ENCODE measurements at places on chromosomes 16 and 17.

GRCh38 chr17:35953720-35954119 lies 10.2 kb upstream of the LYZL6 start:
- DNase-seq = no peak

- DNase-seq = no peak
Measured at GRCh38 chr16:55189224-55189623, 134.8 kb upstream of the IRX6 start.

DNA sequence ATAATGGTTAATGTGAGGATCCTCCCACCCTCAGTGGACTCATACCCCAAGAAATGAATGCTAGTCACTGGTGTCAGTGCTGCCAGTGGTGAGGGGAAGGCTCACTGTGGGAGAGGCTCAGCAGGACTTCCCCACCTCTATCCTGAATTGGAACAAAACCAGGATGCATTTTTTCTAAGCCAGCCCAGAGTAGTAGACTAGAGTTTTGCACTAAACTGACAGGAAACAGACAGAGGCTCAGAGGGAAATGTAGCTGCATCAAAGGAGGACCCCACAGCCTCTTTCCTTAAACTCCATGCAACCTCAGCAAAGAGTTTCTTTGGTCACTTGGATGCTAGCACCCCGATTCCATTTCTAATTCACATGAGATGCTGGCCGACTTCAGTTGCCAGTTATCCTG lies 10.7 kb upstream of the SKAP1 start:
- no peak for DNase-seq

DNA sequence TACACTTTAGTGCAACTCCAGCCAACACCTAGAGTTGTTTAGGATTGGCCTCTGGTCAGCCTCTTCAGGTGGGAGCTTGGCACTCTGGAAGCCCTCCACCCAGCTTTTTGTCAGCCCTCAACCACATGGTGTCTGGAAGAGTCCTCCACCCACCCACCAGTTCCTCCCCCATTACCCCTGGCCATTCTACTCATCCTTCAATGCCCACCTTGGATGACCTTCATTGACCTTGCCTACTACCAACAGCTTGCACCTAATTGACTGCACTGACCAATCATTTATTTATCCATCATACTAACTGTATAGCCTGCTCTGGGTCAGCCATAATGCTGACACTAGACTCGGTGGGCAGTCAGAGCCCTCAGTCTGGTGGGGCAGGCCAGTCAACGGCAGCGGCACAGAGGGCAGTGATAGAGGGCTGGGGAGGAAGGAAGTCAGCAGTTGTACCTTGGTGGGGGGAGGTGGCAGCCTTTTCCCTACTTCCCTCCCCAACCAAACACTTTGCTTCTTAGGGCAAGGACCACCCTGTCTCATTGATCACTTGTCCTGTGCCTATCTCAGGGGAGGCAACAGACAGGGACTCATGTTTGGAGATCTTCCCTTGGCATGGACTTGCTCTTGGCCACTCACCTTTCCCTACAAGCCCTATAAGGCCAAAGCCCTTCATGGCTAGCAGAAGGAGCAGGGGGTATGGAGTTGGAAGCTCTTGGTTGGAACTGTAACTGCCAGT lies 29.3 kb downstream of the SLC13A5 start:
- DNase-seq = no peak

DNA sequence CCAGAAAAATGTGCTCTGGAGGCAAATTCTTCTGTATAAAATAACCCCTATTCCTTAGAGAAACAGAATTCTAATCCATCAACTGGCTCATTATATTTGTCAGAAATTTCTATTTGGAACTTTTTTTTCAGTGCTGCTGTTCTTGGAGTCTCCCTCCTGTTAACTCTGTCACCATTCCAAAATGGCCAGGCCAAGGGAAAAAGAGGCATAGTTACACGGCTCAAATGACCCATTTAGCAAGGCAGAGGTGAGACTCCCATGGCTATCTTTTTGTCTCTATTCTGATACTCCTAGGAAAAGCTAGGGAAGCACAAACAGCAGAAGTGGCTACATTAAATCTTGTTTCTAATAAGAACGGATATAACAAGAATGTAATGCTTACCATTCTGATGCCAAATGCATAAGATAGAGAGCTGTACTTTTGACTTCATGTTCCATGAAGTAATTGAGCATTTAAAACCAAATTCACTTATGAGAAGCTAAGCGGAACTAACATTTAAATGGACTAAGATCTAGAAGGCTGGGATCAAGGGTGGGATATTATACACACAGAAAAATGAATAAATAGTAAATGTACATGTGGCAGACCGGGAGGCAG lies 64.4 kb upstream of the CORO6 start:
- no peak for DNase-seq

- DNase-seq = no peak
Measured at GRCh38 chr17:9865586-9865985, 39.5 kb downstream of the RCVRN start.
